ENCODE measurements at places on chromosomes 6 and 20.

DNA sequence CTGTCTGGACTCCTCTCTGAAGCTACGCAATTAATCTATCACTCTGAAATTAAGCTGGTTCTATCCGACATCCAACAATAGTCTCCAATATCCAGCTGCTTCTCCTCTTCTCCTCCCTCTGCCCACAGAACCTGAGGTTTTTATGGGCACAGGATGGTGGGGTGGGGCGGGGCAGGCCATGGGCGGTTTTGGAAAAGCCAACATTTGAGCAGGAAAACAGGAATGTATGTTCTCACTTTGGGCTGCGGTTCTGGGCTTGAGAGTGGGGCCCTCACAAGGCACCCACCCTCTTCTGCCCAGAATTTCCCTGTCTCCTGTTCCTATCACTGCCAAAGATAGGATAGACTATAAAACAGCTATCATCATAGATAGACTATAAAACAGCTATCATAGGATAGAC is 1144.2 kb downstream of the EPHA7 start:
- no peak for DNase-seq

DNA sequence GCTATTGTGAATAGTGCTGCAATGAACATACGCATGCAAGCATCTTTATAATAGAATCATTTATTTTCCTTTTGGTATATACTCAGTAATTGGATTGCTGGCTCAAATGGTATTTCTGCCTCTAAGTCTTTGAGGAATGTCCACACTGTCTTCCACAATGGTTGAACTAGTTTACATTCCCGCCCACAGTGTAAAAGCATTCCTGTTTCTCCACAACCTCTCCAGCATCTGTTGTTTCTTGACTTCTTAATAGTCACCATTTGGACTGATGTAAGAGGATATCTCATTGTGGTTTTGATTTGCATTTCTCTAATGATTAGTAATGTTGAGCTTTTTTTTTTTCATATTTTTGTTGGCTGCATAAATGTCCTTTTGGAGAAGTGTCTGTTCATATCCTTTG is 208.7 kb downstream of the PHF3 start:
- DNase-seq = peak; percentile 4

DNA sequence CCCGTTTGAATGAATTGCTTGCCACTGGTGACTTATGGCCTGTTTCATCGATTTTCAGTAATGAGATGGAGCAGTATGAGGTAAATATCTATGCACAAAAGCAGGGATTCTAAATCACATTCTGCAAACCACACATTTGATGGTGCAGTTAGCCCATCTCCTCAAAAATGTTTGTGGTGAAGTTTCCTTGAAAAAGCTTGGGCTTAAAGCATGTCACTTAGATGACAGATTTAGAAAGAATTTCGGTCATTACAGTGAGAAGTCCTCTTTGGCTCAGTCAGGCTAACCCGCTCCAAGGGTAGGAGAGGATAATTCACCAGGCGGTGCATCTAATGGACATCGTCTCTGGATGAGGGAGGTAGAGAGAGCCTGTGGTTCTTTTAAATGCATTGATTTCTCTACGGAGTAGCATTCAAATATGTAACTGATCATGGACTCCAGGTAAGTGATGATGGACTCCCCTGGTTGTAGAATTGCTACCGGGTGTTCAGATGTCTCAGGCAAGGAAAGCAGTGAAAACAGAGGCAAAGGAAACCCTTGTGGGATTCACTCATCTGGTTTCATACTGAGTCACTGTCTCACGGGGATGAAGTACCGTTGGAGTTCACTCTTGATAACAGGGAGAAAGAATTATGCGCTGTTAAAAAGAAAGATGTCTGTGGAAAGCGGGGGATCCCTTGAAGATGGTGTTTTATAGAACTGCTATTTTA is 65.3 kb downstream of the AIG1 start:
- peak; percentile 32 for DNase-seq

DNA sequence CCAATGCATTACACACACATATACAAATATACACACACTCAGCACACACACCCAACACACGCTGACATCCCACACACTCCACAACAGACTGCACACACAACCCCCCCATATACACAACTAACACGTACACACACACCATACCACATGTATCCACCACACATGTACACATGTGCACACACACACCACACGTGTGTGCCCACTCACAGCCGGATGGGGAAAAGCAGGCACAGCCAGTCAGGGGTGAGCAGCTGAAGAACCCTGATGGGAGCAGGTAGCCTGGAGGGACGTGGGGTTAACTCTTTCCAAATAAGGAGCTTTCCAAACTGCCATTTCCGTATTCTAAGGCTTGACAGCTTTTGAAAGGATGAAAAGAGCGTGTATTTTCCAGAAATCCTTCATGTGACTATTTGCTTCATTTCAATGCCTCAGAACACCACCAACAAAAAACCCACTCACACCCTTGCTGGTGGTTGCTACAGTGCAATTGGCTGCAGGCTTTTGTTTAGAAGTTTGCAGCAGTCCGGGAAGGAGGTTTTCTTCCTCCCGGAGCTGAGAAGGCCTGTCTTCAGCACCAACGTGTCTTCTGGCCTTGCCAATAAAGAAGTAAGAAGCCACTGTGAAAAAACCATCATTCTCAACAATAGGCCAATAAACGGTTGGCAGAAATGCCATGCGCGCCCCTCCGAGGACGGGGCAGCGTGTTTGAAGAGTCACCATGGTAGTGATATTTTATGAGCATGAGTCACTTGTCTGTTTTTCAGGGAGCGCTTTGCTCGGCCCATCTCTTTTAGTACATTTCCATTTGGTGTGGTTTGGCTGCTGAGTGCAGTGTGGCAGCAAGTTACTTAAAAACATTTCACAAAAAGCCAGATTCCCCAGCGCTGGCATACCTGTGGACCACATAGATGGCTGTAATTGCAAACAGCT is 131.3 kb upstream of the GMDS start:
- DNase-seq = peak; percentile 76

DNA sequence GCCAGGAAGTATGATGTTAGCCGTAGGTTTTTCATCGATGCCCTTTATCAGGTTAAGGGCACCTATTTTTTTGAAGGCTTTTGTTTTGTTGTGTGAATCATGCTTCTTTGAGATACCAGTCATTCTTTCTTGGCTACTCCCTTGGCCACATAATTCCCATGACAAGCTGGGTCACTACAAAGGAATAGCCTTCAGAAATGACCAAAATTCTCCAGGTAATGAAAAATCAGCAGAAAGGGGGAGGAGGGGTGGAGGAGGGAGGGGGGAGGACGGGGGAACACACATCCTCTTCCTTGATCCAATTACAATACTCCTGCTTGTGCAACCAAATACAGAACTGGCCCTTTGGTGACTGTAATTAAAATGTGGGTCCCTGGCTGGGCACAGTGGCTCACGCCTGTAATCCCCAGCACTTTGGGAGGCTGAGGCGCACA is 21.7 kb upstream of the TGM2 start:
- DNase-seq = peak; percentile 93

DNA sequence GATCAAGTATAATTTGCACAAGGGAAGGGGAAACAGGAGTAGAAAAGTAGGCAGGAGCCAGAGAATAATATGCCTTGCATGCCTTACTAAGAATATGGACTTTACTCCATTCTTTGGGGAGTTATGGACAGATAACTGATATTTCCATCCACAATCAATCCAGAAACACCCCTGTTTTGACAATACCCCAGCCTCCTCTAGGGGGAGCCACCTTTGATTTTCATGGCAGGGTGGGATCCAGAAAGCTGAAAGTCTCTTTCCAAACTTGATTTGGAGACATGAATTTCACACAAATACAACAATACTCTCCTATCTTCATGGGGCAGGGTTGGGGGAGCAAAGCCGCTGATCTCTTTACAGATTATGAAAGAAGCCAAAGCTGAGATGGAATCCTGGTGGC is 404.1 kb downstream of the FOXA2 start:
- no peak for DNase-seq

- DNase-seq = no peak
These were observed 62.9 kb downstream of the WDR27 start for GRCh38 chr6:169638915-169639314.

GRCh38 chr6:46821458-46821881 is 28.3 kb downstream of the MEP1A start:
- no peak for DNase-seq

DNA sequence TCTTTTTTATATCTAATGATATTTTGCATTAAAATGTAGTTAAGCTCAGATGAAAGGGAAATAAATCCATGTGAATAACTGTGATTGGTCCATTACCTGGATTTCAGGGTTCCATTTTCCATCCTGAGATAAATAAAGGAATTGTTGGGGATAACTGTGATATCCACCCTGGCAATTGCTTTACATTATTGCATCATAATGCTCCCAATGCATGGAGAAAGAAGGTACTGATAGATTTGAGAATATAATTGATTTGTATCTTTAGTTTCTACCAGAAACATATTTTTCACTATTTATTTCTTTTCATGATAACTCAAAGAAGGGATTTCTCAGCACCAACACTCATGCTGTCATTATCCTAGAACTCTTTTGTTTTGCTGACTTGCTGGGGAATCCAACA is 102.0 kb upstream of the KCNQ5 start:
- DNase-seq = no peak
